ENCODE measurements at places on chromosomes 1 and 21. TPM values are rescaled to one million over a fixed set of nuclear protein-coding genes. Genes with fewer than 3 reads are reported as not detected.

Gene NUP210L
- 0.18 TPM for total RNA-seq

DNA sequence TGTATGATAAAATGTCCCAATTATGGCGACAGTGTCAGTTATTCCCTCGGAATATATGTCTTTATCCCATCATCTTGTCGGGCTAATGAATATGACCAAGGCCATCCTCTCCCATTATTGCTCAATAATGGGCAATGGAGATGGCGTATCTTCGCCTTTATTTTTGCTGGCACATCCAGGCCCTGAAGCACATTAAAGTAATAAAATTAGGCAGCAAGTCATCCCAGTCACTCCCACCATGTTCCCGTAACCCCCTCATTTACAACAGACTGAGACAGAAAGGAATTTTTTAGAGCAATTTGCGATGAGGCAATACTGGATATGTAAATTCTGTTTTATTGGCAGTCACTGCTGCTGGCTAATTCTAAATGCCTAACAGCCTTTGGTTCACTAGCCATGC is 35.3 kb downstream of the CLIC6 start:
- no peak overlapping the region for H3K27ac ChIP-seq
- H3K4me1 ChIP-seq = no peaks in the 10 kb centered on the region

DNA sequence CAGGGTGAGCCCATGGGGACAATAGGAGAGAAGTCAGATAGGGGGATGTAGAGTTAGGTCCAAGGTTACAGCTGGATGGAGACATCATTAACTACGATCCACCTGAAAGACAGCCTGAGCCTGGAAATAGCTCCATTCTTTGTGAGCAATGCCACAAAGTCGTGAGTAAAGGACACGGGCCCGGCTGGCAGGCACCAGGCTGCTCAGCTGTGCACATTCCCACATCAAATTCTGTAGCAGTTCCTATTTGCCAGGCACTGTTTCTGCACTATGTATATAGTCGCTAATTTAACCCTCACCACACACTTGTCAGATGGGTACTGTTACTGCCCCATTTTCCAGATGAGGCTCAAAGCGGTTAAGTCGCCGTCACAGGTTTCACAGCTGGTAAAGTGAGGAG is 338.0 kb upstream of the KAZN start:
- H3K4me1 ChIP-seq = no peaks in the 10 kb centered on the region
- H3K36me3 ChIP-seq = no peaks in the 10 kb centered on the region
- H3K27ac ChIP-seq = no peak overlapping the region
- H3K27me3 ChIP-seq = no peaks in the 10 kb centered on the region
- H3K4me3 ChIP-seq = no peak overlapping the region

DNA sequence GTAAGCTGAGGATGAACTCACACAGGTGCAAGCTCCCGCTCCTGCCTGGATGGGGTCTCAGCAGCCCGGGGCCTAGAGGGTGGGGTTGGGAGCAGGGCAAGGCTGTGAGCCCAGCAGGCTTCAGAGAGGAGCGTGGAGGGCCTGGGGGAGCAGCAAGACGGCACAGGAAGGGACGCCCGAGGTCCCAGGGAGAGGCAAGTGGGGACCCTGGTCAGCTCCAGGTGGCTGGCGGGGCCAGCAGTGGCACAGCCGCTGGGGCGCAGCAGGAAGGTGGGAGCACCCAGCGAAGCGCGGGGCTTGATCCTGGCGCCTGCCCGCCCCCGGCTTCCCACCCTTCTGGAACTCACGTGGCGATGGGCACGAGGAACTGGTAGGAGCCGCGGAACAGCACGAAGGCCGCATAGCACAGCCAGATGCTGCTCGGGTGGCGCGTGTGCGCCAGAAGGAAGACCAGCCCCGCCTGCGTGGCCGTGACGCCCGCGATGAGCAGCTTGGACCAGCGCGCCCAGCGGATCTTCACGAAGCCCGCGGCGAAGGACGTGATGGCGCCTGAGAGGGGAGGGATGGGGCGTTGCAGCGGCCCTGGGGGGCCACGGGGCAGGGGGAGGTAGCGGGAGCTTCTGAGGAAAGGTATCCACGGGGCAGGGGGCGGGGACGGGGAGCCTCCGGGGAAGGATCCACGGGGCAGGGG is 11.7 kb downstream of the SLC19A1 start:
- H3K27ac ChIP-seq = no peak overlapping the region
- H3K27me3 ChIP-seq = no peaks in the 10 kb centered on the region
- H3K36me3 ChIP-seq = no peaks in the 10 kb centered on the region
- H3K4me3 ChIP-seq = no peak overlapping the region

- H3K4me1 ChIP-seq = peaks cover 12% of the 10 kb centered on the region
- no peak for DNase-seq
- H3K4me3 ChIP-seq = no peak overlapping the region
Measured at GRCh38 chr1:12380326-12381249, 150.8 kb downstream of the VPS13D start.

GRCh38 chr1:31910933-31911332 is 27.2 kb downstream of the PTP4A2 start:
- DNase-seq = no peak
- no peaks in the 10 kb centered on the region for H3K27me3 ChIP-seq
- H3K4me1 ChIP-seq = peaks cover 4% of the 10 kb centered on the region
- H3K27ac ChIP-seq = no peak overlapping the region

- H3K4me3 ChIP-seq = no peak overlapping the region
- H3K36me3 ChIP-seq = no peaks in the 10 kb centered on the region
- no peaks in the 10 kb centered on the region for H3K27me3 ChIP-seq
- H3K4me1 ChIP-seq = peaks cover 7% of the 10 kb centered on the region
Measured at GRCh38 chr1:226820941-226821718, 49.3 kb upstream of the PSEN2 start.
